Uterus (tissue), 4 donors: ENCODE measurements at places on chromosomes 4 and X.

DNA sequence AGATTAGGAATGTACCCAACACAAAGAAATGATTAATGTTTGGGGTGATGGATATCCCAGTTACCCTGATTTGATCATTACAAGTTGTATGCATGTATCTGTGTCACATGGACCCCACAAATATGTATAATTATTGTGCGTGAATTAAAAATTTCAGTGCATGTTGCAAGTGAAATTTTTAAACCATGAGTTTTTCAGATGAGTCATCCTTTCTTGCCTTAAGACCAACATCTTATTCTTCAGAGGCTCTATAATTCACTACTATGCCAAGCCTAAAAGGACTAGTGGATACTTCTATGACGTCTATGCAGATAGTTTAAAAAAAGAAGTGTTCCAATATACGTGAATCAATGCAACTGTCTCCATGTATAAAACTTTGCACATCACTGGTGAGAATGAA lies 113.0 kb upstream of the SH3RF1 start:
- no peak for DNase-seq

DNA sequence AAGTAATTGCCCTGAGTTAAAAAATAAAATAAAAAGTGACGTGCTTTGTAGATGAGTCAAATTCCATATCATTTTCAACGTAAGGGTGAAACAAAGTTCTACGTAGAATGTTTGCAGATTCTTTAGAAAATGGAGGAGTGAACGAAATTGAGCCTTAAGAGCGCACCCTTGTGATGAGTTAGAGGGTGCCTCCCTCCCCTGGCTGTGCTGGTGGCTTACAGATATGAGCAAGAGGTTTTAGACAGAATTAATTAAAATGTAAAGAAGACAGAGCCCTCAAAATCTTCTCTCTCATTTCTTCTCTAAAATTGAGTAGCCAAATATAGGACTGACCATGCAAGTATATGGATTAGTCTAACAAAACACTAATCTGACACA lies 30.2 kb upstream of the LGI2 start:
- DNase-seq = peak; percentile 35

DNA sequence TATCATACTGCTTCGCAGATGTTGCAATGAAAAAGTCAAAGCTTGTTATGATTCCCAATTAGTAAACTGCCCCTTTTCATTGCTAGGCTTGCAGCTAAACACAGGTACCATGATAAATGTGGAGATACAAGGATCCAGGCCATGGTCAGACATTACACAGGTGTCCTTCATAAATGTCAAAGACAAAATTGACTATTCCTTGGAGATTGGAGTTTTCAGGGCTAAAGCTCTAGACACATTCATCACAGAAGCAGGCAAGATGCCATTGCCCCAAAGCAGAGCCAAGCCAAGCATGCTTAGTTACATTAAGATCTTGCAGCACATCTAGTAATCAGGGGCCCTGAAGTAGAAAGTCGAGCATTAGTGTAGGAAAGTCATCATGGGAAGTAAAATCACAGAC lies 111.3 kb upstream of the INTU start:
- DNase-seq = no peak

GRCh38 chr4:168600796-168601583 lies 104.1 kb downstream of the PALLD start:
- no peak for DNase-seq

- no peak for DNase-seq
Observed at GRCh38 chrX:75784680-75785491, at the start of gene MAGEE2. MAGEE2 (minus strand) TSS chrX:75785254; CDS start chrX:75785051, 203 bp downstream.

- peak; percentile 40 for DNase-seq
Observed at GRCh38 chr4:26826721-26827120, 33.9 kb upstream of the STIM2 start.

DNA sequence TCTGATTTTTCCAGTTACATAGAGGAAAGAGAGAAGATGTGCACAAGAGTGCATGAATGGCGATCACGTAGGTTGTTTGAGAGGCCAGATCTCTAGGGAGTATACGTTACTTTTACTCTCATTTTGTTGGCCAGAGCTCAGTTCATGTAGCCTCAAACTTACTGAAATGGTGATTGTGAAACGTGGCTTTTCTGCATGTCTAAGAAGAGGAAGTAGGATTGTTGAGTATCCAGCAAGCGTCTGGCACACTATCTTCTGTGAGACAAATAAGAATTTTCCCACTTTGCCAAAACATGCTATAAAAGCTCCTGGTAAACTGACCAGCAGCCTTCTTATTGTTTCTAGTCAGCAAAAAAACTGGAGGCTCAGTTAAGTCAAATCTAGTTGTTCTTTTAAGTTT lies 264.5 kb upstream of the EMCN start:
- no peak for DNase-seq
